NCI-H69 (cell line): ENCODE measurements at places on chromosomes 5 and 9.

GRCh38 chr5:3102531-3102930, 351.1 kb upstream of the IRX2 start:
- DNase-seq, result no peak

GRCh38 chr9:4936277-4936676, 48.8 kb upstream of the JAK2 start:
- no peak for DNase-seq

DNA sequence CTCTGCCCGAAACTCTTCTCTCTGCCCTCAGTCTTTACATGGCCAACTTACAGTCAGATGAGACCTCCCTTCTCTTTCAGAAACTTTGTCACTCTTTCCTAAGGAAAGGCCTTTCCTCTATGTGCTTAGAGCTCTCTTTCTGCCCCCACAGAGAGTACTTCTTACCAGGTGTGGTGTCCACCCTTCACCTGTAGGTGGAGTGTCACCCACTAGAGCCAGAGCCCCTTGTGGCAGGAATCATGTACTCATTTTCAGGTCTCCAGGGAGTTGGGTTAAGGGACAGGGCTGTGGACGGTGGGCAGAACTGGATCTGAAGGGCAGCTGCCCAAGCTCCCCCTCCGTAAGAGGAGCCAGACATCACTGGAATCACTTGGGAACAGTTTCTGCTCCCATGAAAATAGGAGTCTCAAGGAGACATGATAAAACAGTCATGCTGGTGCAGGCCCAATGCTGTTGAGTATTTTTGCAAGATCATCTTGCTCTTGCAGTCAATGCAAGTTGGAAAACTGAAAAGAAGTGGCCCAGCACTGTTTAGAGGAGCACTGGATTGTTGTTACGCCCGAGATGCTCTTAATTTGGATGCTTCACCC, 436.7 kb downstream of the ZSWIM6 start:
- peak; percentile 75 for DNase-seq

- DNase-seq, result no peak
These were observed 116.1 kb upstream of the CXCL14 start for GRCh38 chr5:135694906-135695305.

DNA sequence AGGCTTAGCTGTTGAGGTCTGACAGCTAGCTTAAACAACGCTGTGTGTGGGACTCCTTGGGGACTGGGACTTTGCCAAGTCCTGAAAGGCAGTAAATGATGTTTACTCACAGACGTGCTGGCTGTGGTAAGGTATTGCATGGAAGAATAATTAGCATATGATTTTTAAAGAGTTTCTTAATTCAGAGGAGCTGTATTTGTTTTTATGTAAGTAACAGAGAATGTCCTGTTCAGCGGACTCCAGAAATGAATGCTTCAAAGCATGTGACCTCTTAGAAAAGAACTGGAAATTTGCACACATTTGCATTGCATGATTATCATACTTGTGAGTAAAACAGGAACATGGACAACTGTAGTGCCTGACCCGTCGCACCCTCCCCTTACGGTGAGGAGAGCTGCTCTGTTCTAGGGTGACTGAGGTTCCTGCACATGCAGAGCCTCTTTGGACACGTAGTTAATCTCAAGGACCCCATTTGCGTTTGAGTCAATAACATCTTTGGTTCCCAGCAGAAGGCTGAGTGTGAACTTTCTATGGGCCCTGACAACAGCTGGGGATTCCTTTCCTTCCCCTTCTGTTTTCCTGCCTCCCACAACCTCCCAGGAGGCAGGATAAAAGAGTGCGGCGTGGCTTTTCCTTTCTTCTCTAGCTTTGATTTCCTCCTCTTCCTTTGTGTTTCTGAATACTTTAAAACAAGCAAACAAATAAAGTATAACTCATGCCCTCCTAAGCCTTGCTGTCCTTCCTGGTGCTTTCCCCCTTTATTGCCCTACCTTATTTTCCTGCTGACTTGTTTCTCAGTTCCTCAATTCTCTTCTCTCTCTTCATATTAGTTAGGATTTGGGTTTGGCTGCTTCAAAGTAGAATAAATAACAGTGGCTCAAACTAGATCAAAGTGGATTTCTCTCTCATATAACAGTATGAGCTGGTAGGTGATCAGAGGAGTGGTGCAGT, 157.2 kb upstream of the CD180 start:
- peak; percentile 94 for DNase-seq

- peak; percentile 89 for DNase-seq
These were observed 27.1 kb upstream of the PTGER4 start for GRCh38 chr5:40652441-40653220.
